ENCODE measurements at places on chromosomes 5 and 9. TPM values are rescaled to one million over a fixed set of nuclear protein-coding genes. Genes with fewer than 3 reads are reported as not detected.

- no peak overlapping the region for H3K4me3 ChIP-seq
- peaks cover 5% of the 10 kb centered on the region for H3K4me1 ChIP-seq
- H3K27ac ChIP-seq: no peak overlapping the region
These were observed 233.9 kb upstream of the MAP3K1 start for GRCh38 chr5:56581426-56581825.

DNA sequence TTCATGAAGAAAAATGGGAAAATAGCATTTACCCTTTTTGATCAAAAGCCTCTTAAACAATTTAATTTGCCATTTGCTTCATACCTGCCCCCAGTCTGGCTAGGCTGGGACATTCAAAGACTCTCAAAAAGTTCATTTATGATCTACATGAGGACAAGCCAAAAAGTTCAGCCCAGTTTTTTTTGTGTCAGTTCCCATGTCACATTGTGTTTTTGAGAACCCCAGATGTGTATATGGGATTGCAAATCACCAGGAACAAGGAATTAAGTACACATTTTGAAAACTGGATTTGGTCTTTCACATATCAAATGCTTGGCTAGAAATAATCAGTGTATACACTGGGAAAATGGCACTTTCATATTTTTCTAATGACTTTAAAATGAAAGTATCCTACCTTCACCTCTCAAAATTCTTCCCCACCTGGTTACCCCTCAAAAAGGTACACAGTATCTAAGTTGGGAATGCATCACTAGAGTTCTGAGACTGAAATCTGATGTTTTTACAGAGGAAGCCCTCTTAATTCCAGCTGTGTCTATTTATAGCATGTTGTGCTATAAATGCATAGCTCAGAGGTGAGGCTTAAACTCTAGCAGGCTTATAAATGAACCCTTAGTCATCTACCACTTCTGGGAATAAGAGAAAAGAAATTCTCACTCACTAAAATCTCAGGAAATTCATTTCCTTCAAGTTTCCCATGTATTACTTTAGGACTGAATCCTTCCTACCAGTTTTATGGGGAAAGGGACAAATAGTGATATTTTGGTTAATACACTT, 9.3 kb downstream of the STOM start:
- peaks cover 6% of the 10 kb centered on the region for H3K36me3 ChIP-seq
- DNase-seq: peak; percentile 92
- no peaks in the 10 kb centered on the region for H3K27me3 ChIP-seq
- H3K27ac ChIP-seq: peak overlapping the region; percentile 73

DNA sequence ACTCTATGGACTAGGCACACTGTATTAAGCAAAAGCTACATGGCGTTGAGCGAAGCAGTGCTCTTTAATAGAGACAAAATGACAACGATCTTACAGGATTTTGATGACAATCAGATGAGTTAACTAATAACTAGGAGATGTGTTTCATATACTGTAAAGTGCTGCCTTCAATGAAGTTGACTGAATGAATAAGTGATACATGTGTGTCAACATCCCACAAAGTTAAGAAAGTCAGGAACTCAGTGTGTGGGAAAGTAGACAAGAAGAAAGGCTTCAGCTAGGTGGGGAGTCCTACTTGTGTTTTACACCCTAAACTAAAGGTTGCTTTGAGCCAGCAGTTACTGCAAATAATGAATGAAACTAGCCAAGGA, 79.6 kb downstream of the PAPPA start:
- peak overlapping the region; percentile 39 for H3K27ac ChIP-seq
- DNase-seq: no peak
- no peak overlapping the region for H3K4me3 ChIP-seq
- H3K36me3 ChIP-seq: peaks cover 43% of the 10 kb centered on the region
- H3K27me3 ChIP-seq: no peaks in the 10 kb centered on the region

- no peaks in the 10 kb centered on the region for H3K4me1 ChIP-seq
- peaks cover 6% of the 10 kb centered on the region for H3K27me3 ChIP-seq
- H3K27ac ChIP-seq: no peak overlapping the region
- DNase-seq: no peak
- no peaks in the 10 kb centered on the region for H3K36me3 ChIP-seq
These were observed 270.9 kb upstream of the ANKH start for GRCh38 chr5:15142458-15142857.

DNA sequence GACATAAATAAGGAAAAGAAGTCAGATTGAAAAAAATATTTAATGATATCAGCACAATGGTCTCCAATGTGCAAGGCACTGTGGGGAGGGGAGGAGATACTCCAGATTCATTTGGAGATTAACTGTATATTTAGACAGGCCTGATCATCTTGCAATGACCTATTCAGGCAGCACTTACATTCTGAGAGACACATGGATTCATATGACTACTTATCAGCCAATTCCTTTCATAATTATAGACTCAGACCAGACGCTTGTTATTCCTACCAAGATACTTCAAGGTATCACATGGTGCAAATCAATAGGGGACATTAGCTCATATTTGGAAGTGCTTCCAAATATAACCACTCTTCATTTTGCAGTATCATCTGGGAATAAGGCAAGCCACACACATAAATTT, 153.5 kb upstream of the TARS1 start:
- 0 out of 2 replicates have a peak, but pooled peaks cover 1% of the 10 kb centered on the region for H3K4me1 ChIP-seq
- no peaks in the 10 kb centered on the region for H3K36me3 ChIP-seq
- no peaks in the 10 kb centered on the region for H3K27me3 ChIP-seq
- DNase-seq: no peak
- H3K27ac ChIP-seq: no peak overlapping the region

GRCh38 chr5:145689235-145689634, 145.9 kb downstream of the PRELID2 start:
- H3K27ac ChIP-seq: no peak overlapping the region
- no peaks in the 10 kb centered on the region for H3K4me1 ChIP-seq
- no peaks in the 10 kb centered on the region for H3K36me3 ChIP-seq
- H3K27me3 ChIP-seq: no peaks in the 10 kb centered on the region
- DNase-seq: no peak

- H3K27me3 ChIP-seq: peaks cover 7% of the 10 kb centered on the region
- peak; percentile 61 for DNase-seq
- H3K36me3 ChIP-seq: no peaks in the 10 kb centered on the region
- no peaks in the 10 kb centered on the region for H3K4me1 ChIP-seq
- H3K27ac ChIP-seq: no peak overlapping the region
- H3K4me3 ChIP-seq: no peak overlapping the region
These were observed 57.0 kb downstream of the C9orf153 start for GRCh38 chr9:86202338-86202882.

DNA sequence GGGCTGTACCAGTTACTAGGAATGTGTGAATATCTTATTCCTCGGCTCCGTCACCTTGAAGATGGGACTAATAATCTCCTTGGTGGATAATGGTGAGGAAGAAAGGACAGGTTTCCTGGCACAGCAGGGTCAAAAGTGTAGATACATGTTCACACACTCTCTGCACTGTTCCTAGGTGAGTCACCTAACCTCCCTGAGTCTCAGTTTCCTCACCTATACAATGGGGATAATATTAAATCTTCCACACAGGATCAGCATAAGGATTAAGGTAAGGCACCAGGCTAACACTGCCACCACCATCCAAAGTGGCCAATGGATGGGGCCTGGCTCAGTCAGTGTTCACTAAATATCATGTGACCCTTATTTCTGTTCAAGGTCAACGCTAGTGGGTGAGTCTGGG, 66.9 kb downstream of the PSMB7 start:
- H3K4me3 ChIP-seq: no peak overlapping the region
- H3K27me3 ChIP-seq: no peaks in the 10 kb centered on the region
- H3K36me3 ChIP-seq: peaks cover 91% of the 10 kb centered on the region
- H3K27ac ChIP-seq: no peak overlapping the region
- no peak for DNase-seq

- peak overlapping the region; percentile 32 for H3K27ac ChIP-seq
- H3K36me3 ChIP-seq: peaks cover 4% of the 10 kb centered on the region
- DNase-seq: no peak
- peaks cover 21% of the 10 kb centered on the region for H3K4me1 ChIP-seq
- H3K4me3 ChIP-seq: peak overlapping the region; percentile 51
These were observed 1.9 kb downstream of the STOM start for GRCh38 chr9:121368138-121368522.

- H3K36me3 ChIP-seq: no peaks in the 10 kb centered on the region
- H3K4me1 ChIP-seq: no peaks in the 10 kb centered on the region
- no peaks in the 10 kb centered on the region for H3K27me3 ChIP-seq
- H3K27ac ChIP-seq: no peak overlapping the region
These were observed 16.2 kb downstream of the ALDH1A1 start for GRCh38 chr9:72936679-72937078.

- H3K4me3 ChIP-seq: no peak overlapping the region
- no peaks in the 10 kb centered on the region for H3K4me1 ChIP-seq
- H3K27me3 ChIP-seq: no peaks in the 10 kb centered on the region
- H3K27ac ChIP-seq: no peak overlapping the region
- H3K36me3 ChIP-seq: no peaks in the 10 kb centered on the region
These were observed 66.1 kb downstream of the RPS23 start for GRCh38 chr5:82211855-82212572.

The UBAP2 gene
- polyA plus RNA-seq: 31.2 TPM

Data from IMR-90 (cell line).